ENCODE measurements at places on chromosomes 13 and 19. TPM values are rescaled to one million over a fixed set of nuclear protein-coding genes. Genes with fewer than 3 reads are reported as not detected.

DNA sequence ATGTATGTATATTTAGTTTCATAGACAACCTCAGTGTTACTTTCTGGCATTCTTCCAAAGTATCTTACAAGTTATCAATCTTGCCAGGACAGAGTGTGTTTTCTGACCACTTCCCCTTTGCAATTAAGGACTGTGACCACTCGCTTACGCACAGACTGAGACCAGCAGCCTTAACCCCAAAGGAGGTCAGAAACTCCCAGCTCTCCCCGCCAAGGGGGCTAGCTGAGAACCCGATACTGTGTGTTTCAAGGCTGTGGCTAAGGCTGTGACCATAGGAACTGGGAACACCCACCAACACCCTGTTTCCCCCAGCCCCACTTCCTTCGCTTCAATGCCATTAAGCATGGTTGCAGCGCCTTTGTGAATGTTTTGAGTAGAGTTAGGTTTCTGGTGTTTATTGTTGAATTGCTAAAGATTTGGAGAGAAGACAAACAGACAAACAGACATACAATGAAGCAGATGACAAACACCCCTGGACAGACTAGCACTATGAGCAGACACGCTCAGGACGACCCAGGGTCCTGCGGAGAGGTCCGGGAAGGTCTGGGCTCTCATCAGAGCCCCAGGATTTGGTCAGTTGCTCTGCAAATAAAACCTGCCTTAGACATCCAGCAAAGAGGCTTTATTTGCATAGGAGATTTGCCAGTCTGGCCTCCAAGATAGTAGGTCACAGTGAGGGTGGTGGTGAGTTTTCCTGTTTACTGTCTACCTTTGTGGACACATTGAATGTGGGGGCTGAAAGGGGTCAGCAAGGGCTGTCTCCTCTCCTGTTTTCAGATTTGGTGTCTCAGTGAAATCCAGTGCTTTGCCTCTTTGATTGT lies 25.0 kb upstream of the TNFSF11 start:
- H3K4me1 ChIP-seq, result peaks cover 2% of the 10 kb centered on the region
- H3K27ac ChIP-seq, result no peak overlapping the region
- no peak for DNase-seq
- no peaks in the 10 kb centered on the region for H3K36me3 ChIP-seq
- H3K4me3 ChIP-seq, result no peak overlapping the region

- DNase-seq, result peak; percentile 56
- no peak overlapping the region for H3K27ac ChIP-seq
- no peak overlapping the region for H3K4me3 ChIP-seq
- no peaks in the 10 kb centered on the region for H3K36me3 ChIP-seq
Observed at GRCh38 chr13:107480130-107480529, 735.2 kb downstream of the LIG4 start.

- H3K36me3 ChIP-seq, result peaks cover 68% of the 10 kb centered on the region
- H3K4me1 ChIP-seq, result peaks cover 14% of the 10 kb centered on the region
- H3K4me3 ChIP-seq, result no peak overlapping the region
Observed at GRCh38 chr19:49861541-49862378, 5.6 kb downstream of the PNKP start.

GRCh38 chr13:28533125-28533436 lies 38.2 kb upstream of the FLT1 start:
- no peak for DNase-seq
- peaks cover 3% of the 10 kb centered on the region for H3K27me3 ChIP-seq
- no peaks in the 10 kb centered on the region for H3K36me3 ChIP-seq
- H3K4me1 ChIP-seq, result peaks cover 10% of the 10 kb centered on the region
- no peak overlapping the region for H3K27ac ChIP-seq

DNA sequence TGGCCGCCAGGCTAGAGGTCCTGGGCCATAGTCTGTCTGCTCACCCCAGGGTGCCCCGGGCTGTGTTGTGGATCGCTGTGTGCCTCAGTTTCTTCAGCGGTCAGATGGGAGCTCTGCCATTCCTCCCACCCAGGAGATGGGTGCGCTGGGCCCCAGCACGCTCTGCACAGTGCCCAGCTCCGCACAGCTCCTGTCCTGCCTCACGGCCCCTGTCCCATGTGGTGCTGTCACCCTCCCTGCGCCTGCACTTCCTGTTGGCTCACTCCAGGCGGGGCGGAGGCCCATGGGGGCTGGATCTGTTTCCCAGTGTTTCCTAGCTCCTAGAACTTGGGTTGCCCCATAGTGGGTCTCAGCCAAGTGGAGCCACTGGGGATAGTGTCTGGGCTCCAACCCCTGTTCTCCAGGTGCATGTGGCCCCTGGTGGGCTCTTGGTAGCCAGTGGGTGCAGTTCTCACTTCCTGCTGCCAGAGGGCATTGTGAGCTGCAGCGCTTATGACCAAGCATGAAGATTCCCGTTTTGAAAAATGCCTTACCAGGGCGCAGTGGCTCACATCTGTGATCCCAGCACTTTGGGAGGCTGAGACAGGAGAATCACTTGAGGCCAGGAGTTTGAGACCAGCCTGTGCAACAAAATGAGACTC lies 69.8 kb downstream of the KDM4B start:
- DNase-seq, result peak; percentile 24
- peaks cover 56% of the 10 kb centered on the region for H3K36me3 ChIP-seq
- H3K27me3 ChIP-seq, result no peaks in the 10 kb centered on the region
- peaks cover 11% of the 10 kb centered on the region for H3K4me1 ChIP-seq
- H3K27ac ChIP-seq, result no peak overlapping the region

DNA sequence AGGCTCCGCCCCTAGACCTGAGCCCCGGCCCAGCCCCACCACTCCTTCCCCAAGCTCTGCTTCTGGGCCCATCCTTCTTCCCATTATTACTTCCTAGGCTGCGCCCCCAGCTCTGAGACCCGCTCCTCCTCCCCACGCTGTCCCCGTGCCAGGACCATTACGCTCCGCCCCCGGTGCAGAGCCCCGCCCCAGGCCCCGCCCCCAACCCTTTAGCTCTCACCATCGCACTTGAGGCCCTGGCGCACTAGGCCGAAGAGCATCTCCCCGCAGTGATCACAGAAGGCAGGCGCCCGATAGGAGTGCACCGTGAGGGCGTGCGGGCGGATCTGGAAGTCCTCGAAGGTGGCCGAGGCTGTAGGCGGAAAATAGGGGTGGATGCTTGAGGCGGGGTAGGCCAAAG lies 6.2 kb downstream of the PRKD2 start:
- no peak overlapping the region for H3K27ac ChIP-seq
- H3K4me1 ChIP-seq, result peaks cover 4% of the 10 kb centered on the region
- DNase-seq, result no peak
- peaks cover 23% of the 10 kb centered on the region for H3K36me3 ChIP-seq
- H3K4me3 ChIP-seq, result no peak overlapping the region
- H3K27me3 ChIP-seq, result no peaks in the 10 kb centered on the region

DNA sequence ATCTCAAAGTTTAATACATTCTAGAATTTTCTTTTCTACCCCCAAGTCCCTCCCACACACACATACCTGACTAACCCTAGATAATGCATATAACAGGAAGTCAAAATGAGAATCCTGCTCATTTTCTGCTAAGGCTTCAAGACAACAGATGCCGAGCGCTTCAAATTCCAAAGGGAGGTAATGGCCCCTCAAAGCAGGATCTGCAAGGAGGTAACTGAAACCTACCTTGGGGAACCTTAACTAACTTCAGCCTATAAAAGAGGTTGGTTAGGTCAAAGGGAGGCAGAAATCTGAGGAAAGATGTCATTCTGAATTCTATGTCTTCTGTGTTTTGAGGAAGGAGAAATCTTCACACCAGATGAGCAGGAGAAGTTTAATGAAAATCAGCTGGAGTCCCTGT lies 26.8 kb downstream of the EPSTI1 start:
- H3K4me1 ChIP-seq, result peaks cover 15% of the 10 kb centered on the region
- DNase-seq, result no peak
- H3K4me3 ChIP-seq, result no peak overlapping the region
- H3K36me3 ChIP-seq, result no peaks in the 10 kb centered on the region

GRCh38 chr13:112532837-112533745 lies 54.9 kb downstream of the TUBGCP3 start:
- no peaks in the 10 kb centered on the region for H3K36me3 ChIP-seq
- no peak overlapping the region for H3K27ac ChIP-seq
- H3K4me3 ChIP-seq, result no peak overlapping the region
- no peaks in the 10 kb centered on the region for H3K27me3 ChIP-seq
- H3K4me1 ChIP-seq, result no peaks in the 10 kb centered on the region

- no peaks in the 10 kb centered on the region for H3K36me3 ChIP-seq
- peaks cover 23% of the 10 kb centered on the region for H3K4me1 ChIP-seq
- peak overlapping the region; percentile 8 for H3K4me3 ChIP-seq
- DNase-seq, result peak; percentile 61
- no peaks in the 10 kb centered on the region for H3K27me3 ChIP-seq
- peak overlapping the region; percentile 24 for H3K27ac ChIP-seq
Observed at GRCh38 chr19:46863818-46864629, 3.2 kb downstream of the ARHGAP35 start.

- no peak for DNase-seq
- H3K27ac ChIP-seq, result no peak overlapping the region
- H3K27me3 ChIP-seq, result no peaks in the 10 kb centered on the region
- no peaks in the 10 kb centered on the region for H3K4me1 ChIP-seq
Observed at GRCh38 chr13:94623316-94623715, 21.7 kb downstream of the GPR180 start.

GRCh38 chr19:2569596-2570465 lies 93.9 kb downstream of the GADD45B start:
- H3K36me3 ChIP-seq, result no peaks in the 10 kb centered on the region
- no peak for DNase-seq
- no peak overlapping the region for H3K27ac ChIP-seq
- H3K4me3 ChIP-seq, result no peak overlapping the region
- no peaks in the 10 kb centered on the region for H3K27me3 ChIP-seq
- no peaks in the 10 kb centered on the region for H3K4me1 ChIP-seq

DNA sequence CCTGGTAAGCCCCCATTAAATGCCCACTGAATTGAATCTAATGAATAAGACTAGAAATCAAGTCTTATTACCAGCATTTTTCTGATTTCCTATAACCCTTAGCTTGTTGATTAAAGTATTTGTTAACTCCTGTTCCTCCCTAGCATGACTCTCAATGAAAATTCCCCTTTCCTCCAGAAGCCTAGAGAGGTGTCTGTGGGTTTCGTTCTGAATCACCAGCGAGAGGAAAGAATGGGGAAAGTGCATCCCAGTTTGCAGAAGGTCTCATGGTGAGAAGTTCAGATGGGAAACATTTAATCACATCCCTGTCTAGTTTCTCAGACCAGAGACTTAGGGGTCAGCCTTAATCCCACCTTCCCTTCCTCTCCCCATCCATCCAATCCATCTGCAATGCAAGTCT lies 26.9 kb downstream of the POU2F2 start:
- no peak overlapping the region for H3K27ac ChIP-seq
- H3K4me1 ChIP-seq, result peaks cover 5% of the 10 kb centered on the region
- peaks cover 3% of the 10 kb centered on the region for H3K27me3 ChIP-seq
- H3K36me3 ChIP-seq, result no peaks in the 10 kb centered on the region

DNA sequence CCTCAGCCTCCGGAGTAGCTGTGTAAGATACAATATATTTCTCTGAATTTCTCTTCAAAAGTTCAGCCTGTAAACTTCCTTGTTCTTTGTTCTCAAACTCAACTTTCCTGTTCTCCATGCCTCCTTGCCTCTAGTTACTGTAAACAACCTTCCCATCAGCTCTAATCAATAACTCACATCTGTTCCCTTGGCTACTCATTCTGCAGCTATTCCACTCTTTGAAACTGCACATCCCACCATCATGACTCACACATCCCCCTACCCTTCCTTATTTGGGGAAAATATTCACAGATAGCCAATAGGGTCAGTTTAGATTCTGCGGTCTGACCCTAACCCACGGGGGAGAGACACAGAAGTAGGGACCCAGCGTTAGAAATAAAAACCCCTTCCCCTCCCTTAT lies 2.0 kb downstream of the ZNF562 start:
- H3K4me1 ChIP-seq, result no peaks in the 10 kb centered on the region
- no peaks in the 10 kb centered on the region for H3K27me3 ChIP-seq
- H3K4me3 ChIP-seq, result no peak overlapping the region
- no peak for DNase-seq
- peaks cover 16% of the 10 kb centered on the region for H3K36me3 ChIP-seq

DNA sequence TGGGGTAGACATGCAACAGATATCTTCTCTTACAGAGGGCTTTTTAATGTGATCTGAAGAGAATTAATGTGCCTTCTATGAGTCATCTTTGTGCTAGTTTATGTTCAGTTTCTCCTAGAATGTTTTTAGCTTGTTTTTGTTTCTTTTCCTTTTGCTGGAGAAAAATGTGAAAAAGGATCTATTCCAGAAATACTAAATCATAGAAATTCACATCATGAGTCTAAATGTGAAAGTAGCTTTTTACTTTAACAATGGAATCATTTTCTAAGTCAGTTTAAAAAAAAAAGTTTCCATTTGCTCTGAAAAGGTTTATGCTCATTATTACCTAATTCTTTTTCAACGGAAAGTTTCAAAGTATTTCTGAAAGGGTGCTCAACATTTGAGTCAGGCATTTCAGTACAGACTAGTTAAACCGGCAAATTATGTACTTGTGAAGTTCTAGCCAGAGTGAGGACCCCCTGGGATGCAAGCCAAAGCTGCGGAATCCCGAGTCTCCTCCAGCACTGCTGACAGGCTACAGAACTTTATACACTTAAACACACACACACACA lies 72.9 kb downstream of the SPATA13 start:
- H3K27me3 ChIP-seq, result no peaks in the 10 kb centered on the region
- DNase-seq, result peak; percentile 64
- H3K4me3 ChIP-seq, result peak overlapping the region; percentile 47
- H3K36me3 ChIP-seq, result no peaks in the 10 kb centered on the region

DNA sequence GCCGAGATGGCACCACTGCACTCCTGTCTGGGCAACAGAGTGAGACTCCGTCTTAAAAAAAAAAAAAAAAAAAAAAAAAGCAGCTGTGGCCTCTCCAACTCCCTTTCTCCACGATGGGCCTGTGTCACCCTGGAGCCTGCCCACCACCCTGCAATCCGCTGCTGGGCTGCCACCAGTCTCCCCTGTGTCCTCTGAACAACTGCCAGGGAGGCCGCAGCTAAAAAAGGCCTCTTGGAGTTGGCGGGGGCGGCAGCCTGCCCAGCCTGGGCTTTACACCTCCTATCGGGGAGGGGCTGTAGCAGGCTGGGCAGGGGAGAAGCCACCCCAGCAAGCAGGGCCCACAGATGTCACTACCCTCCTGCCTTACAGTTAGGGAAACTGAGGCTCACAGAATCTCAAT lies 3.5 kb downstream of the CDC37 start:
- no peak overlapping the region for H3K27ac ChIP-seq
- no peak for DNase-seq
- H3K36me3 ChIP-seq, result peaks cover 25% of the 10 kb centered on the region
- no peaks in the 10 kb centered on the region for H3K27me3 ChIP-seq
- no peak overlapping the region for H3K4me3 ChIP-seq

- no peak overlapping the region for H3K27ac ChIP-seq
- peaks cover 1% of the 10 kb centered on the region for H3K4me1 ChIP-seq
- H3K36me3 ChIP-seq, result no peaks in the 10 kb centered on the region
- no peak overlapping the region for H3K4me3 ChIP-seq
- DNase-seq, result no peak
- no peaks in the 10 kb centered on the region for H3K27me3 ChIP-seq
Observed at GRCh38 chr13:47206111-47206510, 309.3 kb upstream of the HTR2A start.

Gene WASF3
- 4.3 TPM for total RNA-seq

Gene PRPF31
- 66.1 TPM for total RNA-seq

Gene ZNF222
- total RNA-seq, result 7.0 TPM

Gene GRK1
- not detected for total RNA-seq

Gene MISP3
- under 0.01 TPM for total RNA-seq

Data from IMR-90 (cell line).